AG08396 (cell line): ENCODE measurements at places on chromosomes 1 and 21.
A peak's percentile ranks its signal among the peaks of the same experiment; 100 is the strongest.

GRCh38 chr1:179142889-179143299 lies 61.0 kb downstream of the TOR3A start:
- peak; percentile 74 for DNase-seq

- DNase-seq: no peak
Measured at GRCh38 chr1:2242814-2243725, 15.0 kb downstream of the SKI start.

GRCh38 chr1:225999912-226000337 lies 782 bp upstream of the SDE2 start:
- no peak for DNase-seq

DNA sequence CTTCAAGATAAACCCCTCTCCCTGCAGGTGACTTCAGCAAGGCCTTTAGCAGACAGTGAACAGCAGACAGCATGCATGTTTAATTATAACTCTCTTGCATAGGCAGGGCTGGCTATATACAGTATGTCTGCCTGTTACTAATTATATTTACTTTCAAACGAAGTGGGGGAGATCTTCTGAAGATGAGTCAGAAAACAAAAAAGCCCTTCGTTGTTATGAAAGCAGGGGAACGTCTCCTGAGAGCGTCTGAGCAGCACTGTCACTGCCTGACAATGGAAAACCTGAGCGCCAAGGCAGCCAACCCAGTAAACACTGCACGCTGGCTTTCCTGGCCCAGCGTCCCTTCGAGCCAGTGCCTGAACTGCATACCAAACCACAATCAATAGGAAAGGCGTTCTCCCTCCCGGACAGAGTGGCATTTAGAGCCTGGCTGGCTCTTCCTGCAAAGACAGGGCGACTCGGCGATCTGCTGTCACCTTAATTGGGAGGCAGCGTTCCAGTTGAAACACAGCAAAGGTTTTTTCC lies 54.1 kb downstream of the TOMM20 start:
- DNase-seq: peak; percentile 48

DNA sequence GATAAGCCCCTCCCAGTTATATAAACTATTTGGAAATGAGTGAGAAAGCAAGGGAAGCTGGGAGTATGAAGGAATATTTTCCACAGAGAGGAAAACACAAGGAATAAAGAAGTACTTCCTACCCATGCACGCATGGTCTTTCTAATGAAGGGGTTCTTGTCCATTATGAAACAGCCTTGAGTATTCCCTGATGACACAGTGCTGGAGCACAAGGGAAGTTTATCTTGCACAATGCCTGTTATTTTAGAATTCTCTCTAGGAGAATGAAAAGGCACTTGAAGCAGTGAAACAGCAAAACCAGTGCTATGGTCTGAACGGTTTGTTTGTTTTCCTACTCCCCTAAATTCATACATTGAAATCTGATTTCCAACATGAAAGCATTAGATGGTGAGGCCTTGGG lies 38.6 kb upstream of the ADAMTS1 start:
- no peak for DNase-seq

DNA sequence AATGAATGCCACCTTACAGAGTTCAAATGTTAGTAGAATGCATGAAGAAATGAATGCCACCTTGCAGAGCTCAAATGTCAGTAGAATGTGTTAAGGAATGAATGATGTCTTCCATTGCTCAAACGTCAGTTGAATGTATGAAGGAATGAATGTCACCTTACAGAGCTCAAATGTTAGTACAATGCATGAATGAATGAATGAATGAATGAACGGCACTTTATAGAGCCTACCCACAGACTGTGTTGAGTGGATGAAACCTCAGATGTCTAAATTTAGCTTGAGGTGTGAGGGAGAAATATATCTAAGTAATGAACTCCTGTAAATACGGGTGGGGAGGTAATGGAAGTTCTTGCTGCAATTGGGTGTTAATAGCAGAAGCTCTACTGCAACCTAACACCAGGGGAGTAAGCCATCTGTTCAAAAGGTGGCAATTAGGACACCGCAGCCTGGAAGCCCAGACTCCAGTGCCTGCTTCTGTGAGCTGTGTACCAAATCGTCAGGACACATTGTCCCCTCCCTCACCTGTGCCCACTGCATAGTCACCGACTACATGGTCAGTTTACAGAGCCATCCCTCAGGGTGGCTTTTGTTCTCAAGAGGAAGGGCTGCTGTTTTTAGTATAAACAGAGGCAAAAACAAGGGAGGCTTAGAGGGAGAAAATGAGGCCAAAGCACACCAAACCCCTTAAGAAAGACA lies 26.7 kb downstream of the SUSD4 start:
- no peak for DNase-seq
